ENCODE measurements at places on chromosomes 4 and X.

DNA sequence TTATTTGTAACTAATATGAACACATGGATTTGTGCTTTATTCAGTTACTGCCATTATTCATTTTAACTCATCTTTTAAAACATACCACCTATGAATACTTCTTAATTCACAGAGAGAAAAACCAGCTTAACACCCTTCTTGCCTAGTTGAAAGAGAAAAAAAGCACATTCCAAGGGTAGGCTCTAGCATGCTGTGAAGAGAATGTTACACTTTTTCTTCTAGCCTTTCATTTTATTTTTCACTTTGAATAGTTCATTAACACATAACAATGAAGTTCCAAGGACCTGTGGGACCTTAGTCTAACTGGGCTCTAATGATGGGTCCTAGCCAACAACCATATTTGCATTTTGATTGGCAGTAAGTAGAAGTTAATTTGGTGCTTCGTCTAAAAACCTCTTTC lies 279.9 kb upstream of the MAGEB2 start:
- no peak for DNase-seq

DNA sequence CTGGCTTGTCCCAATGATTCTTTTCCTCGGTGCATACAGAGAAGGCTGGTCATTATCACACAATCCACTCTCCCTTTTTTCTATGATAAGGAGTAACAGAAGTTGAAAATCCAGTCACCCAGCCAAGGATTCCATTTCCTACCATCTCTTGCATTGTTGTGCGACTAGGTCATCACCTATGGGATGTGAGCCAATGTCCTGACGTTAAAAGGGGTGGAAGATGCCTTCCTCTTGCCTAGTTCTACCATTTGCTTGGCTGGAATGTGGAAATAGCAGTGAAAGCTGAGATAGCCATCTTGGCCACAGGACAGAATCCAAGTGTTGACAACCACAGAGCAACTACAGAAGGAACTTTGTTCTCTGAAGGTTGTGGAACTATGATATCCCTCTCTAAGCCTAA lies 132.2 kb upstream of the KIT start:
- DNase-seq: no peak

- DNase-seq: no peak
Observed at GRCh38 chr4:121237069-121237399, 72.9 kb upstream of the TNIP3 start.

DNA sequence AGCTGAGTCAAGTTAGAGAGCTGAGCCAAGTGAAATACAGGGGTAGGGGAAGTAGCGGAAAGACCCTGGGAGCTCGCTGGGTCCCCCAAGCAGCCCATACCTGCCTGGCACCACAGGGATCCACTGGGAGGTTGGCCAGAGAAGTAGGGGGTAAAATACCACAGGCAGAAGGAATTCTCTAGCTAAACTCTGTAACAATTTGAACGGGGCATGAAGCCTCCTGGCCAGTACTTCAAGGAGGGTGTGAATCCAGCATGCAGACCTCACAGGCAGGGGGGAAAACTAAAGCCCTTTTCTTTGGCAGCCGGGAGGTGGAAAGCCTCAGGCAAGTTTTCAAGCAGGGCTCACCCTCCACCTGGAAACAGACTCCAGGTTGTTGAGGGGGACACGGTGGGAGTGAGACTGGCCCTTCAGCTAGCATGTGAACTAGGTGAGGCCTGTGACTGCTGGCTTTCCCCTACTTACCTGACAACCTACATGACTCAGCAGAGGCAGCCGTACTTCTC lies 3.7 kb upstream of the UGT2A1 start:
- no peak for DNase-seq

- DNase-seq: no peak
Observed at GRCh38 chr4:153159016-153159415, 45.2 kb upstream of the TRIM2 start.

GRCh38 chr4:152363904-152364303 lies 172.0 kb downstream of the FBXW7 start:
- no peak for DNase-seq

DNA sequence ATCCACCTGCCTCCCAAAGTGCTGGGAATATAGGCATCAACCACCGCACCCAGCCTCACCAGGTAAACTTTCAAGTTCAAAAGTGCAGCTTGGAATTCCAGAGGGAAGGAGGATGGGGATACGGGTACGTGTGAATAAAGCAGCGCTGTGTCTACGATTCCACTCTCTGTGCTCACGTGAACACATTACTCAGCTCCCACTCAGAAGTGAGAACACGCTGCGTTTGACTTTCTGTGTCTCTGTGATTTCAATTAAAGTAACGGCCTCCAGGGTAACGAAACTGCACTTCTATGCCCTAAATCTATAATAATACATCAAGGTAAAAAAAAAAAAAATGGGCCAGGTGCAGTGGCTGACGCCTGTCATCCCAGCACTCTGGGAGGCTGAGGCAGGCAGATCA lies 8.4 kb upstream of the ASMT start:
- no peak for DNase-seq

GRCh38 chrX:34942496-34942895 lies at the start of gene FAM47B:
TSS of gene FAM47B (plus strand) at chrX:34942796. CDS start at chrX:34942832, 36 bp downstream.
- DNase-seq: no peak

GRCh38 chr4:181957088-181957487 lies 286.1 kb upstream of the TENM3 start:
- DNase-seq: no peak

GRCh38 chr4:183349673-183350072 lies 27.4 kb upstream of the CLDN24 start:
- DNase-seq: no peak

GRCh38 chr4:146342600-146343192 lies 128.4 kb downstream of the REELD1 start:
- no peak for DNase-seq

- DNase-seq: no peak
Observed at GRCh38 chrX:69258893-69259292, 93.6 kb upstream of the PJA1 start.

DNA sequence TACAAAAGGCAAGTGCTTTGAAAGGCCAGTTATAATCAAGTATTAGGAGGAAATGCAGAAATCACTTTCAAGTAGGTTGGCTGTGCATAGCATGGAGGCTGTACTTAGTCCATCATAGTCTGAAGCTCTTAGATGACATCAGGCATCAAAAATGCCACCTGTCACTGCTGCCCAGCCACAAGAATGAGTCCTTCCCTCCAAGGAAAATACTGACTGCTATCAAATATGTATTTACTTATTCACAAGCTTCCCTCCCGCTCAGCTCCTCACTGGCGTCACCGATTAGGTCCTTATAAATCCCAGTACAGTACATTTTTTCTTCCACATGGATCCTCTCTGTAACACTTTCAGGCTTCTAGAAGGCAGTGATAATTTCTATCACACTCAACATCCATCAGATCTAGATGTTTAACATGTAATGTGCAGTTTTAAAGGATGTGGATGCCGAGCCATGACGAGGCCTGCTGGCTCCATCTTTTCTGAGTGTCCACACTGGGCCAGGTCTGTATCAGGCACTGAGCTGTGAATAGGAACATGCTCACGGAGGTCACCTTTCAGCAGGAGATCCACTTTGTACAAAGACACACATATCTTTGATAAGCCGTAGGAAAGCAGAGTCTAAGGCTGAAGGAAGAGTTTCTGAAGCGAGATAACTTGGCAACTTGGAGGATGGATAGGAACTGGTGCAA lies 121.9 kb downstream of the PALLD start:
- no peak for DNase-seq

- DNase-seq: no peak
Observed at GRCh38 chrX:153445856-153446635, at the start of gene TREX2. TSS of gene TREX2 (minus strand) at chrX:153446056. CDS start at chrX:153445430, 626 bp downstream.

DNA sequence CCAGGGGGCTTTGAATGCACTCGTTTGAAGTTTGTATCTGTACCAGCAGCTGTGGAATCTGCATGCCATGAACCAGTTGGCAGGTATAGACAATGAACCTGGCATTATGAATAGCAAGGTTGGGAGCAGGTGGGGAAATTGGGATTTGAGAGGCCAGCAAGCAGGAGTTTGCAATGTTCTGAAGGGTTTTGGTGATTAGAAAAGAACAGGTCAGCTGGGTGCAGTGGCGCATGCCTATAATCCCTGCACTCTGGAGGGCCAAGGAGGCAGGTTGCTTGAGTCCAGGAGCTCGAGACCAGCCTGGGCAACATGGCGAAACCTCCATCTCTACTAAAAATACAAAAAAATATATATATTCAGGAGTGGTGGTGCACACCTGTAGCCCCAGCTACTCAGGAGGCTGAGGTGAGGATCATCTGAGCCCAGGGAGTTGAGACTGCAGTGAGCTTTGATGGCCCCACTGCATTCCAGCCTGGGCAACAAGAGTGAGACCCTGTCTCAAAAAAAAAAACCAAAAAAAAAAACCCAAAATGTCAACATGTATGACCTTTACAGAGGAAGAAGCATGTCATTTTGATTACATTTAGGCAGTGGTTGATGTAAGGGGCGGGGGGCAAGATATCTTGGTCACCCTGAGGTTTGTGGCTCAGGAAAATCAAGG lies 63.9 kb downstream of the TSC22D3 start:
- DNase-seq: no peak

- DNase-seq: no peak
Observed at GRCh38 chr4:150044517-150044916, 33.7 kb upstream of the DCLK2 start.

DNA sequence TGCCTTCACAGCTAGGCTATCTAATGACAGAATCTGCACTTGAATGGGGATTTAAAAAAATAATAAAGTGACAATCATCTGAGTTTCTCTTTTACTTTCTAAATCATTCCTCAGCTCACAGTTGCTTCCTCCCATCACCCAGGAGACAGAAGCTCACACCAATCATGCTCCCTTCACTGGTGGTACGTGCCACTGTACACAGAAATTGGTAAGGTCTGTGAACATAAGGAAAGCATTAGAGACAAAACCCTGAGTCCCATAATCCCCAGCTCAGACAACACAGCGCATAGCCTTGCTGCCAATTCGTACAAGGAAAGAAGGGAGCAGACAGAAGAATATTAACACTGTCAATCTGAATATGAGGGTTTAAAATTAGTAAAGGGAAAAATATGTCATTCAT lies 133.1 kb downstream of the IDS start:
- no peak for DNase-seq

GRCh38 chr4:145757188-145757587 lies 77.2 kb downstream of the C4orf51 start:
- no peak for DNase-seq

DNA sequence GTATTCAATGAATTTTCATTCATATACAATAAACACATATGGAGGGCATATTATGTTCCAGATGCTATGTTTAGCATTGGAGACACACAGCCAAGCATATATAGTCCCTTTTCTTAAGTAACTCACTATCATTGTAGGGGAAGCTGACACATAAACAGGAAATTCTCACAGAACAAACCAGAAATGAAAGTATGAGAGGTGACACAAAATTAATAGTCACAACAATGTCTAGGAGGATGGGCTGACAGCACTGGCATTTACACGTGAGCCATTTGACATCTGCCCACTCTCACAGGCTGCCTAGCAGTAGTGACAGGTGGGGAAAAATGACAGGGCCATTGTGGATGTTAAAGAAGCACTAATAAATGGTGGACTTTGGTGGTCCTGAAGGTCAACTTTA lies 2.6 kb upstream of the CNOT6L start:
- no peak for DNase-seq

Data from H1 (cell line).